ENCODE measurements at places on chromosomes 1 and 21.

GRCh38 chr1:228497206-228497605, 10.0 kb downstream of the RNF187 start:
- no peak for DNase-seq

GRCh38 chr1:112247036-112247597, 148.9 kb upstream of the CTTNBP2NL start:
- DNase-seq, result no peak

DNA sequence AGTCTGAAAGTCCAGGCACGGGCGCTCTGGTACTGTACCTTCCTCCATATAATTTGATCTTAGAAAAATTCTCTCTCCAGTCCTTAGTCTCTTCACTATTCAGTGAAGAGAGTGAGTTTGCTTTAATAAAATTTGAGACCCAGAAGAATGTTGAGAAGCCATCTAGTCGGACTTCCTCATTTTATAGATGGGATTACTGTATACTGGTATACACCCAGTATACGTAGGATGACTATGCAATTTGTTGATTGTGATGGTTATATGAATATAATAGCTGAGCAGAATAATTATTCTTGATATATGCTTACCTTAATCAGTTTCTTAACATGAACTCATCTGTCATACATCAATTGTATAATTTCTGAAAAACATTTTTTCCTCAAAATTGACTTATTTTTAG, 328.0 kb upstream of the B3GALT2 start:
- no peak for DNase-seq

- no peak for DNase-seq
Observed at GRCh38 chr1:12472798-12473551, 145.0 kb downstream of the DHRS3 start.

DNA sequence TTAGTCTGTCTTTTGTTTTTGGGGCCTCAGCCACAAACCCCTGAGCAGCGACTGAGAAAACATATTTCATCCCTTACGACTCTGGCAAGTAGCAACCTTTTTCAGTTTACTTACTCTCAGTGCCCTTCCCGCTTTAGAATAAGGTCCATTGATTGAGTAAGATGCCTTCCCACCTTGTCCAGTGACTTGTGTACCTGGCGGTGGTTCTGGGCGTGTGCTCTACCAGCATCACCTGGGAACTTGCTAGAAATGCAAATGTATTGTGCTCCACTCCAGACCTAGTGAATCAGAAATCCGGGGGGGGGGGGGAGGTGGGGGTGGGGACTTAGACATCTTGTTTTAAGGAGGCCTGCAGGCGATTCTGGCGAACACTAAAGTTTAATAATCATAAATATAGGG, 72.1 kb downstream of the S1PR1 start:
- DNase-seq, result no peak

- DNase-seq, result no peak
Observed at GRCh38 chr1:204530932-204531331, 14.7 kb downstream of the MDM4 start.

DNA sequence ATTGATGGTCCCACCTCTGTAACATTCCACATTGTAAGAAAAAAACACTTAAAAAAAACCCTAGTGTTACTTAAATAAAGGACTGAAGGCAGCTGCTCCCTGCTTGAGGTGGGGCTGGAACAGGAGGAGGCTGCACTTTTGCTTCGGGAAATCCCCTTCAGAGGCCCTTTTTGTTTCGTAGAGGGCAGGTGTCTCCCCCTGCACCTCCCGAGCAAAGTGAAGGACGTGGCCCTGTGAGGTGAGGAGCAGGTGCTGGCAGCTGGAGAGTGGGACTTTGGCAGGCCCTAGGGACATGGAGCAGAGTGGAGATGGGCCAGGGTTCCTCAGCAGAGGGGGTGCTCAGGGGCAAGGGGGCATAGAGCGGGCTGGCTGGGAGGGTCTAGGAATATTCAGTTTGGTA, 33.4 kb upstream of the WNT4 start:
- no peak for DNase-seq

DNA sequence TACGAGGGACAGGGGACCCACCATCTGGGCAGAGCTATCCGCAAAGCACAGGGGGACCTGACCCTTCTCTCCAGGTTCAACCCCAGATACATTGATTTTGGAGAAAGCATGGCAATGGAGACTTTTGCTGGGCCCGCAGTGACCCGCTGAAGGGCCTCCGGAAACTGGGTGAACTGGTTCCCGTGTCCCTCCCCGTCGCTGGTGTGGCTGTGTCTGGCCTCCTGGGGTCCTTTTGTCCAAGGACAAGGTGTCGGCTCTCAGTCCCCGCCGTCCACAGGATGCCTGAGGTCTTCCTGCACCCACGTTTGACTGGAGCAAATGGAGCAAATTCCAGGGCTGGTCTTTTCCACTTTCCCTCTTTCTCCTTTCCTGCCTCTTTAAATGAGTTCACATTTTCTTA, 176.3 kb downstream of the PRDM16 start:
- no peak for DNase-seq

DNA sequence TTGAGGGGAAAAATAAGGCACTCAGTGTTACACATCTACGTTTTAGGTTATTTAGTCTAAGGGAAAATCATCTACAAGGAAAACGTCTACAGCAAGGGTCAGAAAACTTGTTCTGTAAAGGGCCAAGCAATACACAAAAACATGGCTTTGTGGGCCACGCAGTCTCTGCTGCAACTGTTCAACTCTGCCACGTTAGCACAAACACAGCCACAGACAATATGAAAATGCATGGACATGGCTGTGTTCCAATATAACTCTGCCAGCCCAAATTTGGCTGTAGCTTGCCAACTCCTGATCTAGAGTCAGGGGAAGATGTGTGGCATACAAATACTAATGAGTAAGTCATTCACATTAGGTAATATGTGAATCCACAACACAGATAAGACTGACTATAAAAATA, 40.7 kb downstream of the COA6 start:
- no peak for DNase-seq

GRCh38 chr1:54340434-54340833, 65.8 kb downstream of the SSBP3 start:
- no peak for DNase-seq

DNA sequence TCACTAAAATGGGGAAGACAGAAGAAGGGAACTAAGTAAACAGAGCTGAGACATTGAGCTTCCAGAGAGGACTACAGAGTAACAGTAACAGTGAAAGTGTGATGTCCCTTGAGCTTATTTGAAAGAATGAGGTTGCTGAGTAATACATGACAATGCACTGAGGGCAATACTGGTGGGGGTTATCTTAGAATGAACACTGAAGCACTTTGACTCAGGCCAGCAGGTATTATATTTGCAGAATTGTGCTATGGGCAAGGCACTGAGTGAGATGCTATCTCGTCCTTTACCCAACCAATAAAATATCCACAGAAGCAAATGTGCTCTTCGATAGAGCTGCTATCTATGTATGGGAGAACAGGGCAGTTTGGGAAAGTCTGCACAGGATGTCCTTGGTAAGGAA, 133.2 kb downstream of the DISP1 start:
- DNase-seq, result no peak

DNA sequence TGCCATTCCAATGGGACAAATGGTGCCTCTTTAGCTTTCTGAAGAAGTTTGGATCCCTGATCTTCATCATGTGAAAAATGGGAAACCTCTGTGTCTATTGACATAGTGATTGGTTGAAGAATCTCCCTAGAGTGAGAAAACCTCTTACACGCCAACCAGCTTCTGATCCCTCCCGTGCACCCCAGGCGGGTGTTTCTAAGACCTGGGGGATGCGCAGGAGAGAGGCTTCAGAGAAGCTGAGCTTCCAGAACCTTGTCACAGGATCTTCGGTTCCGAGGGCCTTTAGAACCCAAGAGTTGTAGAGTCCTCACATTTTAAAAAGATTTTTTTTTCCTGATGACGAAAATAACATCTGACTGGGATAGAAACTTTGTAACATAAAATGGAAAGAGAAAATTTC, 11.3 kb downstream of the PODN start:
- DNase-seq, result no peak

DNA sequence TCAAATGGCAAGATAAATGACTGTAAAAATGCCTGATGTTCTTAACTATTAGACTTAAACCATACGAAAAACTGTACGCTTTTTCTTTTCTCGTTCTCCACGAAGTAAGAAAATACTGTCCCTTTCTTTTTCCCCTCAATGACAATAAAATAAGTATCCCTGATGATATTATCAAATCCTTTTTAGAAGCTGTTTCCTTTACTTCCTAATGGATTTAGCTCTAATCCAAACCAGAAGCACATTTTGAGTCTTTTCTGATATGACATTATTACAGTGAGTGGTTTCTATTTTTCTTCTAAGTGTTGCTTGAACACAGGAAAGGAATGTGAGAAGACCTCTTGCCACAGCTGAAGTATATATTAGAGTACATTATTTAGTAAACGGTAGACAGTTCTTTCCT, 32.4 kb downstream of the DNM3 start:
- no peak for DNase-seq

DNA sequence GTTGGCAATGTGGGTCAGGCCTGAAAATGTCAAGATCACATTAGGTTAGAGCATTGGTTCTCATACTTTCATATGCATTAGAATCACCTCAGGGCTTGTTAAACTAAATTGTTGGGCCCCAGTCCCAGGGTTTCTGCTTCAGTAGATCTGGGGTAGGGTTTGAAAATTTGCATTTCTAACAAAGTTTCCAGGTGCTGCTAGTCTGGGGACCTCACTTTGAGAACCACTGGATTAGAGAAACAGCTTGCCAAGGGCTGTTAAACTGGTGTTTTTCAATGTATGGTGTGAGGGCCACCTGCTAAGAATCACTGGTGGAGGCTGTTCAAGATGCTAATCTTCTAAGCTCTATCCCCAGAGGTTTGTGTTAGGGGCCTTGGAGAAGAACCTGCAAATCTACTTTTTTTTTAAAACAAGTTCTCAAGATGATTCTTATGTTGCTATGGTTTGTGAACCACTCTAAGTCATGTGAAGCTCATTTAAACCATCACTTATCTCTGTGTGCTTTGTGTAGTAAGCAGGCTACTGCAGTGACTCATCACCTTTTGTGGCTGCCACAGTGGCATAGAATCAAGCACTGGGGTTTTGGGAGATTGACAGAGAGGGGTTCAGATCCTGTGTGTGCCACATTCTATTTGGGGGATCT, 152.2 kb downstream of the S1PR1 start:
- DNase-seq, result no peak

GRCh38 chr1:33400153-33400911, 30.6 kb downstream of the PHC2 start:
- no peak for DNase-seq

DNA sequence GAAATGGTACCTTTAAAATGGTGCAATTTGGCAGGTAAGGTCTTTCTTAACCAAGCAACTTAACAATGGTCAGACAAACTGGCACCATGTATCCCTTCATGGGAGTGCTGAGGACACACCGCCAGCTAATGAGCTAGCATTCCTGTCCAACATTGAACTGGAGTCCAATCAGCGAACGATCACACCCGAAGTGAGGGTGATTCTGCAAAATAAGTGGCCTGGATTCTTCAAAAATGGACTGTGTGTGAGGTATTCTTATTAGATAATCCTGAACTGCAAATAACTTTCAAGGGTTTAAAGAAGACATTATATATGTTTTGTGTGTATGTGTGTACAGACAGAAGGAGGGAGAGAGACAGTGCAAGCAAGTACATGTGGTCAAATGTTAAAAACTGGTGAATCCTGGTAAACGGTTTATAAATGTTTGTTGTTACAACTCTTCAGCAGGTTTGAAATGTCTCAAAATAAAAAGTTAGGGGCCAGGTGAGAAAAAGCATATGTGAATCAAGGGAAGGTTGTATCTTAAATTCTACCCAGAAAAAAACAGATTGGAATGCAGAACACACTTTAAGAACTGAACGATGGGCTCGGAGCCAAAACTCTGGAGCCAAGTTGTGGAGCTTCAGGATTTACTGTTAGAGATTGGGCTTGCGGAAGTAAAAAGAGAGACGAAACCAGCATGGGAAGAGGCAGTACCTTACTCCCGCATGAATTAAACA, 20.9 kb downstream of the GADD45A start:
- no peak for DNase-seq

GRCh38 chr1:24605534-24606295, 37.4 kb upstream of the SRRM1 start:
- DNase-seq, result no peak

- no peak for DNase-seq
Observed at GRCh38 chr1:119132179-119132578, 8.3 kb downstream of the WARS2 start.

Measured in adipocyte (in vitro differentiated cells).